ENCODE measurements at places on chromosomes 5 and 9.

GRCh38 chr9:72052122-72052521 is 8.3 kb downstream of the C9orf57 start:
- DNase-seq = no peak

GRCh38 chr5:10337107-10337506 is 16.4 kb upstream of the MARCHF6 start:
- DNase-seq = no peak

DNA sequence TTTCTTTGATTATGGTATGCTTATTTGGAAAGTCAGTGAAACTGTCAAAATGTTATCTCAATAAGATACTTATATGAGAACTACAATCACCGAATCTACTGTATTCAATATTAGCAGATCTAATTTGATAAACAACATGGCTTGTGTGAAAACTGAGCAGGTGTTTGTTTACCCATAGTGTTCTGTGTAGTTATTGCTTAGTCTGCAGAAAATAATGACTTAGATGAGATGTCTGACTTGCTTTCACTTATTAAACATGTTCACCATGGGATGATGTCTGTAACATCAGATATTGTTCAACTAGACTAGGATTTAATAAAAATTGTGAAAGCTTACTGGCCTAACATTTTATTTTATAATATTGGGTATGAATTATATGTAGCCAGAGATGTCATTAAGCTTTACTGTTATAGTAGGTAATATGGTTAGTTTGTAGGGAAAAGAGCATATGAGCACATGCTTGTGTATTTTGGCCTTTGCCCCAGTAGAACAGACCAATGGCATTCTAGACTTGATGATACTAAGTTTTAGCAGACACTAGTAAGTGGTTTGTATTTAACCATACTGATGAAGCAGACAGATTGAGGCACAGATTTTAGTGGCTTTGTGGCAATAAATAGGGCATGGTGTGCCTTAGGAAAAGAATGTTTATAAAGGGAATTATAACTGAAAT is 16.4 kb downstream of the SUB1 start:
- DNase-seq = no peak

DNA sequence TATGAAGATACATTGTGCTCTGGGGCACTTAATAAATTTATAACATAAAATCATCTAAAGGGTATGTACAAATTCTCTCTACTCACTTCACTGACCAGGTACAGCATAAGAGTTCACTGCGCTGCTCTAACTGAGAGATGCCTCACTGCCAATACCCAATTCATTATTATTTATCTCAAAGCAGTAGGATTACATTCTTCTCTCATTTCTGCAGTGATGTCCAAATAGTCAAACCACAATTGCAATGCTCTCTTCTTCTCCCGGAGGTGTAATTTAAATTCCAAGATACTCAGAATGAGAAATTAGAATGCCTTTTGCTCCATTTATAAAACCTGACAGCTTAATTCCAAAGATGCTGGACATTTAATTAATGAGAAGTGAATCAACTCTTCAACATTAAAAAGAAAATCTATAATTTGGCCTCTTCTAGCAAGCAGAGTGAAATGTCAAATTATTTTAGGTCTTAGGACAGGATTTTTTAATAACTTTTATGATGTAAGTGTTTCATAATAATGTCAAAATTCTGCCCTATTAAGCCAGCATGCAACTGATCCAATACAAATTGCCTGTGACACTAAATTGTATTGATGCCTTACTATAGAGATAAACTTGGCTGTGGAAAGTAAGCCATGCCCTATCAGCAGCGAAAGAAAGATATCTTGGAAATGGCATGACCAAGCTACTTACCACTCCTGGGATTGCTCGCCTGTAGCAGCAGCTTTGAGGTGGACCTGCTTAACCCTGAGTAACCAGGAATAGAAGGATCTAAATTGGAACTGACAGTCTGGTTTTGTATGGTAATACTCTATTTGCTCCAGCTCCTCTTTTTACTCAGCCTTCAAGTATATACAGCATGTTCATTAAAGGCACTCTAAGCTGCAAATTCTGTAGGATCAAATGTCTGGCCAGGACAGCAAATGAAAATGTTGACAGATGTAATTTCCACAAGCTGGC is 374.2 kb upstream of the TYRP1 start:
- no peak for DNase-seq

DNA sequence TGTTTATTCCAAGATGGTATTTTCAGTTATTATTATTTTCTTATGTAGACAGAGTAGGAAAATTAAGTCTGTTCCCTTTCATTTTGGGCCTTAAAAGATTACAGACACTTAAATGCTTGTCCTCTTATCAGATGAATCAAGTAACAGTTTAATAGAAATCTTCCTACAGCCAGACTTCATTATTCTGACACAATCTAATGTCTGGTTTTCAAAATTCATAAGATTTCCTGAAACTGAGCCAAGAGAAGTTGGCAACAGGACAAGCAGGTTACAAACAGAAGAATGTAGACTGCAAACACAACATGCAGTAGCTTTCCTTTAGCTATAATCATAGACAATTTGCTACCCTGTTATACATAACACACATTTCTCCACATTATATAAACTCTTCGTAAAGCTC is 130.5 kb downstream of the FBXL17 start:
- no peak for DNase-seq

- no peak for DNase-seq
These were observed 1151.8 kb downstream of the CDH12 start for GRCh38 chr5:21701317-21701716.

- no peak for DNase-seq
These were observed 228.9 kb downstream of the FANCC start for GRCh38 chr9:95088421-95089161.

DNA sequence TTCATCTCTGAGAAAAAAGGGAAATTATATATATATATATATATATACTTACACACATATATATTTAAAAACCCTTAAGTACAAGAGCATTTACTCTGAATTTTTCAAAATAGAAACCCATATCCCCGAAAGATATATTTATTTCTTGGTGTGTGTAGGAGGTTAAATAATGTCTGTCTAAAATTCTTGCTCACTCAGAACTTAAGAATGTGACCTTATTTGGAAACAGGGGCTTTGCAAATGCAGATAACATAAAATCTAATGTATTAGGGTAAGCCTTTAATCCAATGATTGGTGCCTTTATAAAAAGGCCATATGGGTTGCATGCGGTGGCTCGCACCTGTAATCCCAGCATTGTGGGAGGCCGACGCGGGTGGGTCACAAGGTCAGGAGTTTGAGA is 517.3 kb upstream of the TLE4 start:
- DNase-seq = no peak

- no peak for DNase-seq
These were observed 332.3 kb downstream of the NPR3 start for GRCh38 chr5:33043343-33043997.

GRCh38 chr9:16521868-16522411 is 348.5 kb downstream of the BNC2 start:
- DNase-seq = peak; percentile 60

DNA sequence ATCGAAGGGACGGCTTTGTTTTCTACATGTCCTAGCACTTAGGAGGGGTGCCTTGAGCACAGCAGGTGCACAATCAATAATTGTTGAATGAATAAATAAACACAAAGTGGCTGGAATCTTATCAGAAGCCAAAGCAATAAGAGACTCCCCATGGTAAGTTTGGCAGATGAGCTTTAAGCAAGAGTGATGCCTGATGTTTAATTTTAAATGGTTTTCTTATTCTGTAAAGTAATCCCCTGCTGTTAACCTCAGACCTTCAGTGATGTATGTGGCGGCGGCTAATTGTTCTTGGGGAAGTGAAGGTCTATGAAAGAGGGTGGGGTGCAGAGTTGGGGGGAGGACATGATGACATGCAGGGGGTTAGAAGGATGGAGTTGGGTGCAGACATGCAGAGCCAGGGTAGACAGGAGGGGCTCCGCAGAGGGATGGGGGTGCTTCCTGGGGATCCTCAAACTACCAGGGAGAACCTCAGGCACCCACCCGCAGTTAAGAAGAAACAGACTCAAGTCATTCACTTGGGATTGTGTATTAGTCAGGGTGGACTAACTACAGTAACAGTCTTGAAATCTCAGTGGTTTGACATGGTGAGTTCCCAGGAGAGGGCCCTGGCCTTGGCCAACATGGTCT is 65.7 kb upstream of the SHB start:
- no peak for DNase-seq

GRCh38 chr5:142650881-142651280 is 35.0 kb downstream of the FGF1 start:
- DNase-seq = no peak

DNA sequence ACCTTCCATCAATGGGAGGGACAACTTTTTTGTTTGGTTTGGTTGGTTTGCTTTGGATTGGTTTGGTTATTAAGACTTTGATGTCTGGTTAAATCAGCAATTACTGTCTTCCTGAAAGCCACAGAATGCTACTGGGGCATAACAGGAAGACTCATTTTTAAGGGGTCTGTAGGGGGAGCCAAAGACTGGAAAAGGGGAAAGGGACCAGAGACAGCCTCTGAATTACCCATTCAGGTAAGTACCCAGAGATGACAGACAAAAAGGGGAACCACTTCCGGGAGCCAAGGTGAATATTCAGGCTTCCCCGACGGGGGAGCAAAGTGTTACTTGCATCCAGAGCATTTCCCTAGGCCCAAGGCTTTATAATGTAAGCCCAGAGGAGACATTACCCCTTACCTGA is 4.6 kb upstream of the FEM1C start:
- no peak for DNase-seq

- no peak for DNase-seq
These were observed 91.2 kb upstream of the SNX2 start for GRCh38 chr5:122683631-122684030.

GRCh38 chr9:121284733-121285451 is 16.9 kb downstream of the GSN start:
- no peak for DNase-seq
